ENCODE measurements at places on chromosomes 5 and 9.

DNA sequence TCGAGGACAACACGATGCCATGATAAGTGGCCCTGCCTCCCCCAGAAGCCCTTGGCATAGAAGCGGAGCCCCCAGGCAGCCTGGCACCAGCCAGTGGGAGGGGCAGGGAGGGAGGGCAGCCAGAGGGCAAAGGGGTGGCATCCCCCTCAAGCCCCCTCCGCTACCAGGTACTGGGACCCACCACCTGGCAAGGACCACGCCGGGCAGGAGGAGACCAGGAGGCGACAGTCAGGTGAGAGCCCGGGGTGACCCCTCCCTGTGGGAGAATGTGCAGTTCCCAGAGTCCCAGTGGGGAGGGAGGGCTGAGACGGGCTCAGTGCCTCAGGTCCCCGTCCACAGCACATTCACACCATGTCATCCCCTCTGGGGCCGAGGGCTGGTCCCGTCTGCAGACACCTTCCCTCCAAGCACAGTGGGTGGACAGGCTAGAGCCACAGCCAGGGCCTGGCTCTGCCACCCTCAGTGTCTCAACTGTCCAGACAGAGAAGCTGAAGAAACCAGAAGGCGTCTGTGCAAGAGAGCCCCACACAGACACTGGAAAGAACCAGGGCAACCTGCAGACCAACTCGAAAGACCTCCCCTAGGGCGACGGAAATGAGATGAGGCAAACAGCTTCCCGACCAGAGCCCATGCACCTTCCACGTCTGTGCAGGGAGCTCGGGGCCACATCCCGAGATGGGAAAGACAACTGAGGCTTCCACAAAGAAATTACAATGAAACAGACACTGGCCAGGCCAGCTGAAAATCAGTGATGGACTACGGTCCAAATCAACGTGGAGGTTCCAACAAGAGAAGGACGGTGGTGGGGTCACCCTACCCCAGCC is 11.1 kb downstream of the BRD3 start:
- no peak for DNase-seq

DNA sequence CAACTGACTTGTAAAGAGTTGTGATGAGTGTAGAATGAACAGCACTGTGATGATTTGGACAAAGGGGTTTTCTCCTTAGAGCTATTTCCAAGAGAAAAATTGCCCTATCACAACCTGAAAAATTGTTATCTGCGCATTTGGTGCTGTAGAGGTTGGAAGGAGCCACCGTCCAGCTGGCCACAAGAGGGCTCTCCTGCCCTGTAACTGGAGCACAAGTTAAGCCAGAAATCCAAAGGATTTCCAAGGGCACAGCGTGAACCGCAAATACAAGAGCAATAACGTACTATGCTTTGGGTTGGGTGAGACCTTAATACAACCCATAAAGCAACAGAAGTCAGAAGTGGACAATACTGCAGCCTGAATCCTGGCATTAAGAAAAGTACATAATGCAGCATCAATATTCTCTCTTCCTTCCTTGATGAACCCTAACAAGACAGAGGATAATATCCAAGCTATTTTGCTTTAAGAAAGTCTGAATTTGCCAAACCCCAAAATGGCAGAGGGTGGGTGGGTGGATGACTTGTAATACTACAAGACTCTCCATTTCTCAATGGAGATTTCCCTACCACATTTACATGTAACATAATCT is 56.8 kb upstream of the SMIM32 start:
- peak; percentile 73 for DNase-seq

- DNase-seq: no peak
Observed at GRCh38 chr5:179176571-179177230, 116.5 kb downstream of the ZNF354C start.

GRCh38 chr5:620586-621180 is 8.5 kb downstream of the CEP72 start:
- DNase-seq: peak; percentile 4

- no peak for DNase-seq
Observed at GRCh38 chr9:133987446-133987788, 4.7 kb downstream of the VAV2 start.

DNA sequence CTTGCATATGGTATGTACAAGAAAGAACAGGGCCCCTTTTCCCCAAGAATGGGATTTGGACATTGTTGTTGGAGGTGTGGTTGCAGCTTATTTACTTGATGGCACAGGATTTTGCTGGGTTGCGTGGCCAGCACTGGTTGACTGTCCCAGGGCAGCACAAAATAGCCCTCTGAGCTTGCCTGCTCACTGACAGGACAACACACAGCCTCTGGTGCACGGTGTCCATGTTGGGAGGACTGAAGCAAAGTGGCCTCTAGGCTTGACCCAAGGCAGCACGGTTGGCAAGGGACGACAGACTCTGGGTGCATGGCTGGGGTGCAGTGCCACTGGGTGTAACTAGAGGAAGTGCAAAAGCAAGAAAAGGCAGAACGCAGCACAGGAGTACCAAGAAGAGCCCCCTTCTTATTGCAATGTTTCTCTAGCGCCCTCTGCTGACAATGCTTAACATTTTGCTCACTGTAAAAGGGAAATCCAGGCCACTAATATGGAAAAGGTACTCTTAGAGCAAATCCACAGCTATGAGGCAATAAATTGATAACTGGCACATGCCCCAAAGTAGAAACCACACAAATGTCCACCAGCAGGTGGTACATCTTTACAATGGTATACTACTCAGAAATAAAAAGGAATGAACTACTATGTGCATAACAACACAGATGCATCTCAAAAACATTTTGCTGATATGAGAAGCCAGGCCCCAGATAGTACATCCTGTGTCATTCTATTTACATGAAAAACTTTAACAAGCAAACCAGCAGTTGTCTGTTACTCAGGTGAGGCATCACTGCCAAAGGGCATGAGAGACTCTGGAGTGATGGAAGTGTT is 47.4 kb upstream of the BARX1 start:
- peak; percentile 49 for DNase-seq

- no peak for DNase-seq
Observed at GRCh38 chr9:86187121-86187520, 72.3 kb downstream of the C9orf153 start.

DNA sequence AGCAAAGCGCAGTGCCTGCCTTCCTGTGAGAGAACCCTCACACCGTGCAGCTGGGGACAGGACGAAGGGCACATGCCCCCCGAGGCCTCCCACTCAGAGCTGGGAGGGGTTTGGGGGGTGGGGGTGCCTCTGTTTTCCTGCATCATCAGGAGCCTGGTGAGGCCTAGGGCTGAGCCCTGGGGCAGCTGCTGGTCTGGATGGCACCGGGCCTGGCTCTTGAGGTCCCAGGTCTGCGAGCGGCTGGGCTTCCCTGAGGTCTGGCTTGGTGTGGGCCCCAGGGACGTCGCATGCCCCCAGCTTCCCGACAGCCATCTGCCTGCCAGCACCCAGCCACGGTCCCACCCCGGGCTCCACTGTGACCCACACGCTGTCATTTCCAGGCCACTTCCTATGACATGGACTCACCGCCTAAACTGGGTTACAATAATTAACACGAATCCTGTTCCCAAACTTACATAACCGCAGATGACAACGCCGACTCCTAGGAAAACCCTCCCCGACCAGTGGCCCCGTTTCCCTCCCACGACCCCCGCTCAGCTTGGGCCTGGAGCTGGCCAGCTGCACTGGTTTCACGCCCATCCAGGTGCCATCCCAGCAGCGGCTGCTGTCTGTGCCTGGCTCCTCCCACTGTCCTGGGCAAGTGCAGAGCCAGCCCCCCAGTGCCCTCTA is 8.7 kb downstream of the NACC2 start:
- no peak for DNase-seq

GRCh38 chr9:133529457-133529856 is 4.7 kb upstream of the MYMK start:
- DNase-seq: no peak

DNA sequence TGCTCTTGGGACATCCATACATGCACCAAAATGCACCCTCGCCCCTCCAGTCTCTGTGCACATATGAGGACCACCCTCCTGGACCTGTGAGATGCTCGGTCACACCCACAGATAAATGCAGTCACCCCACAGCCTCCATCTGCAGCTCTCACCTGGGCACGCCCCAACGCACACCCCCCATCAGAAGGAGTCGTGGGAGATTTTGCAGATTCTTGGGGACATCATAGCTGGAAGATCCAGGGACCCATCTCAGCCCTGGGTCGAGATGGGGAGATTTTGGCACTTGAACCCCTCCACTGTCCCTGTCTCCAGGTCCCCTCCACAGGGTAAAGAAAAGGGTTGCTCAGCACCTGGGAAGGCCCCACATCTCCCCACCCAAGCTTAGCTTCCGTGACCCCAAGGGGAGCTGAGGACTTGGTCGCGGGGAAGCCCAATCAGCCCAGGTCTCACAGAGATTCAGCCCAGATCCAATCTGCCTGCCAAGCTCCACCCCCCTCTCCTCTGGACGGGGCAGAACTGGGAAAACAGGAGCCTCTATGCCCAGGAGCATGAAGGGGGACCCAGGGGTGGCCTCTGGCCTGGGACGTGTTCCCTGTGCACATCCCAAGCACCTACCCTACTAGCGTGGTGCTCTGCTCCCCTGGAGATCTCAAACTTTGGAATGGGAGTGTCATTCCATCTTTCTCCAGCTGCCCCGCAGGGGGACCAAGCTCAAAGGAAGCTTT is 89.2 kb upstream of the LMX1B start:
- DNase-seq: no peak

- no peak for DNase-seq
Observed at GRCh38 chr9:33140401-33141360, 26.5 kb downstream of the B4GALT1 start.

DNA sequence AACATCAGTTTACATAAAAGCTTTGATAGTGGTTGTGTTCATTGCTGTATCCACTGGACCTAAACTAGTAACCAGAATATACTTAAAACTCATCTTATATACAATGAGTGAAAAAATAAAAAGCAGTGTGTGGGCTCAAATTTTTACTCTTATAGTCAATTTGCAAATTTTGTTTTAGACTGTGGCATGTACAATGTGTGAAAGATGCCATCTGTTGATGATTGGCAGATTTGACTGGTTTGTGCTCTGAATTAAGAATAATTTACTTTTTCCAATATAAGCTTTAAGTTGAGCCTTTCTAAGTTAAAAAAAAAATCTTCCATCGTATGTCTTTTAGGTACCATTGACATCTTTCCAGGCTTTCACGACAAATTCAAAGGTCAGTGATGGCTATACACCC is 42.4 kb upstream of the F2RL1 start:
- no peak for DNase-seq

DNA sequence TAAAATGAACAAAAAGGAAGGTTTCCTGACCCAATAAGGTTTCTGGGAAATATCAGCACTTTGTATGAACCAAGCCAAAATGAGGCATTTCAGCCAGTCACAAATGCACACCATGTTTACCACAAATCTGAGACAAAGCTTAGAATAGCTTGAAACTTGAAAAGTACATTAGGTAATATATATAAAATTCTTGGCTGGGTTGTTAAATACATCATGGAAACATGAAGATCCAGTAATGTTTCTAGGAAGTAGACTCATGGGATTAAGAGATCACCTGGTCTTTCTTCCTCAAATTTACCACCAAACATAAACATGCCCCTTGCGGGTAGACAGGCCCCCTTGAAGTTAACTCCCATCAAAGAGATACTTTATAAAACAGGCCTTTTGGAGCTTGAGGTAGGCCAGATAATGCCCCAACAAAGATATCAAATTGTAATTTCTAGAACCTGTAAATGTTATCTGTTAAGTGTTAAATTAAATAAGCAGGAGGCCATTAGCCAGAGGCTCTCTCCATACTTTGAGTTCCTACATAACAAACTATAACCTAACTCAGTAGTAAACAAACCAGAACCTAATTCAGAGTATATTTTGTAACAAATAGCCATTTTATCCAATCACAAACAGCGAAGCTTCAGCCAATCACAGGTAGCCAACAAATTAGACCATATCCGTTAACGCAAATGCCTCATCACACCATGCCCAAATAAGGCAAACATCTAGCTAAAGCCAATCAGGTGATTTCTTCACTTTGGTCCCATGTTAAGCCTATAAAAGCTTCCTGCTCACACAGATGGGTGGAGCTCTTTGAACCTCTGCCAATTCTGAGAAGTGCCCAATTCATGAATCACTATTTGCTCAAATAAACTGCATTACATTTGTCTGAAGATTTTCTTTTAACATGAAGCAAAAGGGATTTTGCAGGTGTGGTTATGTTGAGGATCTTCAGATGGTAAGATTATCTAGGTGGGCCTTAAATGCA is 127.9 kb upstream of the TARS1 start:
- no peak for DNase-seq

GRCh38 chr5:108546939-108547338 is 165.0 kb upstream of the FBXL17 start:
- DNase-seq: no peak

- no peak for DNase-seq
Observed at GRCh38 chr5:174300941-174301761, 255.6 kb downstream of the NSG2 start.
